ENCODE measurements at places on chromosomes 2 and 18.

- DNase-seq, result no peak
These were observed 42.0 kb downstream of the CTNNA2 start for GRCh38 chr2:79554899-79555298.

DNA sequence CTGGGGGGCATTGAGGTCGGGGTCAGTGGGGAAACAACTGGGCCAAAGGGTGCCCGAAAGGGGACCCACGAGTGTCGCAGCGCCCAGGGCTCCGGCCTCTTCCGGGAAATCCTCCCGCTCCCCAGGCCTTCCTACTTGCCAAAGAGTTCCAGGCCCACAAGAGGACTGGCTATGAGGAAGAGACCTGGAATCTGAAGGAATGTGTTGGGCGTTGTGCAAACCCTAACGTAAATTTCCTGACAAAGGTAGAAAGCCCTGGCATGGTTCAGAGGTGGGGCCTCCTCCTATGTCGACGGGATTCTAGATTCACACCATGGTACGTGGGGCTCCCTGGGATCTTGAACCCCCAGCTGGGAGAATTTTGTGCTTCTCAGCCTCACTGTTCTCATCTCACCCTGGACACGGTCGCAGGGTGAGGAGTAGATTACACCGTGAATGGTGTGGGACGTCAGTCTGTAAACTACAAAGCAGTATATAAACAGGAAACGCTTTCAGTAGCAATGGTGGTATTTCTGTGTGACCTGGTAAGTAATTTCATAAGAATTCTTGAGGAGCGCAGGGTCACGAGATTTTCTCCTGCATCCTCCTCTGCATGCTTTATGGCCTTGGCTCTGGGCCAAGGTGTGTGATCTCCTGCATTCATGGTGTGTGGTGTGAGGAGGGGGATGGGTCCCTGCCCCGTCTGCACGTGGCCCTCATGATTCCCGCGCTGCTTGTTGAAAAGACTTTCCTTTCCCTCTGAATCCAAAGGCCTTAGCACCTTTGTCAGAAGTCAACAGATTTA is 868 bp downstream of the HSBP1L1 start:
- DNase-seq, result no peak

GRCh38 chr2:101431486-101431885 is 43.4 kb downstream of the RFX8 start:
- DNase-seq, result no peak

DNA sequence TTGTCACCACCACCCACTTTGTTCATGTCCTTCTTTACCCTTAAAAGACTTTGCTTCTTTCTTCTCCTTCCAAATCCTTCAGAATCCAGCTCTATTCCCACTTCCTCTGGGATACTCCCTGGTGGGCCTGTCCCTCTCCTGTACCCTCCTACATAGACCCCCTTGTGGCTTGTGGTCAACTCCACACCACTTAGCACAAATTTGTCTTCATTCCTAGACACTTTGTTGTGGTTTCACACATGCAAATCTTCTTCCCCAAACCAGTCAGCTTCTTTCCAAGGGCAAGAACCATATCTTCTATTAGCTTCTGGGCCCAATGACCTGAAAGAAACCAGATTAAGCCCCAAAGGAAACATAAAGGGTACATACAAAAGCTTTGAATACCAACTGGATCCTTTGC is 342.4 kb downstream of the TNS1 start:
- no peak for DNase-seq

GRCh38 chr18:7116792-7117389 is 706 bp downstream of the LAMA1 start:
- DNase-seq, result no peak

DNA sequence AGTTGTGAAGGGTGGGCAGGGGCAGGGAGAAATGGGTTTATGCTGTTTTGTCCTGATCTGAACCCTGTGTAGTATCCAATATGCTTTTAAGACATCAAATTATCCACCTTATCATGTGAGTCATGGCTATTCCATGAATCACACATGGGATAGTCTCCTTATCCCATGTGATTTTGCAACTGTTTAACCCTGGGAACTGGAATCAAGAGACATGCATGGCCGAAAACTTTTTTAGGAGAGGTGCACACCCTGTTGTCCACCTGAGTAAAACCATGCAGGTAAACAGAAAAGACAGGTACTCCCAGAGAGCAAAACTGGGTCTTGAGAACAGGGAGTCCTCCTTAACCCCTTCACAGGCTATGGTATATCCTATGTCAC is 490.6 kb upstream of the HS6ST1 start:
- no peak for DNase-seq

DNA sequence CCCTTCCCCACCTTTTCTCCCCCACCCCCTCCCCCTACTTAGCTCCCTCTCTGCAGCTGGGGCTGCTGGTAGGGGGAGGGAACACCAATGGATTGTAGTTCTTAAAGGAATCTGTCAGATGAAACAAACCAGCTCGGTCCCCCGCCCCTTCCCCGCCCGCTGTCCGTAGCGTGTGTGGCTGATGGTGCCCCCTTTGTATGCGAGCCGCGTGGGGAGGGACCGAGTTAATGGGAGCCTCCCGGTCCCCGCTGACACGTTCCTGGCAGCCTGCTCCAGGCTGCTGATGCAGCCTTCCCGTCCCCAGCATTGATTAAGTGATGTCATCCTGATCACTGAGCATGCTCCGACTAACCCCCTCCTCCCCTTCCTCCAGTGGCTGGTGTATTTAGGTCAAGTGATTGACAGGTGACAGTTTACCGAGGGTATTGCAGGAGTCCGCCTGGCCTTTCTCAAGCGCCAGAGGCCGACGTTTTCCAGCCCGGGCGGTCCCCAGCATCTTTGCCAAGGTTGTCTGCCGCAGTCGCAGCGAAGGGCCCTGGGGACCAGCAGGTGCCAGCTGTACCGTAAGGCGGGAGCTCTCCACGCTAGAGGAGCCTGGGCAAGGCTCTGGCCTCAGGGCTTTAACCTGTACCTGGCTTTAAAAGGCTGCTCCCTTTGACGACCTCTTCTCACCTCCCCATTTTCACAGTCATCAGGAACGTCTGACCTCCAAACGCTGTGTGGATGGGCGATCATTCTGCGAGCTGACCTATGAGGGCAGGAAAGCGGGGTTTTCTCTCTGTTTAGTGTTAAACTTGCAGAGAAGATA is 1.8 kb downstream of the KIF5C start:
- peak; percentile 20 for DNase-seq

GRCh38 chr2:108776475-108776874 is 10.1 kb upstream of the CCDC138 start:
- DNase-seq, result no peak

DNA sequence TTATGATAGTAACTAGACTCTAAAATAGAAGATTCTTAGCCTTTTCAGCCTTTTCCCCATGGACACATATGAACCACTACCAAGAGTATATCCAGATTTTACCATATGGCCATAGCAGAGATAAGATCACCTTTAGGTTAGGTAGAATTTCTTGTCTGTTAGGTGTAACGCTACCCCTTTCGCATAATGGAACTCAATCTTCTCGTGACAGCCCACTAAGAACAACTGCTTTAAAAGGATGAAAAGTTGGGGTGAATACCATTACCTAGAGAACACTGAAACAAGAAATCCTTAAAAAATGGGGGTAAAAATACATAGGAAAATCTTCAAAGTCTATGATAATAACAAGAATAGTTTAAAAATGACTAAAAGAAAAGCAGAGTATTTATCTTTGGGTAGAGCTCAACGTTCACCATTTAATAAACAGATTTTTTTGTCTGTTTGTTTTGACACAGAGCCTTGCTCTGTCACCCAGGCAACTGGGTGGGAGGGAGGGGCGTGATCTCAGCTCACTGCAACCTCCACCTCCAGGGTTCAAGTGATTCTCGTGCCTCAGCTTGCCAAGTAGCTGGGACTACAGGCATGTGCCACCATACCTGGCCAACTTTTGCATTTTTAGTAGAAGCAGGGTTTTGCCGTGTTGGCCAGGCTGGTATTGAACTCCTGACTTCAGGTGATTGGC is 67.2 kb downstream of the VIL1 start:
- no peak for DNase-seq

DNA sequence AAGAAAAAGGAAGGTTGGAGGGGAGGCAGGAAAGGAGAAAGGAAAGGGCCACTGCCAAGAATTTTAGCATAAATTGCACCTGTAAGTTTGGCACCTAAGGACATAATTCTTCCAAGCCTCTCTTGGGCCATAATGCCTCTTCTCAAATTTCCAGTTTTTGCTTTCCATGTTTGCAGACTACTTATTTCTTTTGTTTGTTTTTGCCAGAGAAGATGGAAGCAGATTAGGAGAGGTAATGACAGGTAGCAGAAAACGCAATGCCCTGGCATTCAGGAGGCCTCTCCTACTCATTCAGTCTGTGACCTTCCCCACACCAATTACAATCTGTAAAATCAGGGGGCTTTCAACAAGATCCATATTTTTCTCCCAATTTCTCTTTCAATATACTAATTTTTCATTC is 56.8 kb downstream of the MRPL33 start:
- DNase-seq, result no peak

DNA sequence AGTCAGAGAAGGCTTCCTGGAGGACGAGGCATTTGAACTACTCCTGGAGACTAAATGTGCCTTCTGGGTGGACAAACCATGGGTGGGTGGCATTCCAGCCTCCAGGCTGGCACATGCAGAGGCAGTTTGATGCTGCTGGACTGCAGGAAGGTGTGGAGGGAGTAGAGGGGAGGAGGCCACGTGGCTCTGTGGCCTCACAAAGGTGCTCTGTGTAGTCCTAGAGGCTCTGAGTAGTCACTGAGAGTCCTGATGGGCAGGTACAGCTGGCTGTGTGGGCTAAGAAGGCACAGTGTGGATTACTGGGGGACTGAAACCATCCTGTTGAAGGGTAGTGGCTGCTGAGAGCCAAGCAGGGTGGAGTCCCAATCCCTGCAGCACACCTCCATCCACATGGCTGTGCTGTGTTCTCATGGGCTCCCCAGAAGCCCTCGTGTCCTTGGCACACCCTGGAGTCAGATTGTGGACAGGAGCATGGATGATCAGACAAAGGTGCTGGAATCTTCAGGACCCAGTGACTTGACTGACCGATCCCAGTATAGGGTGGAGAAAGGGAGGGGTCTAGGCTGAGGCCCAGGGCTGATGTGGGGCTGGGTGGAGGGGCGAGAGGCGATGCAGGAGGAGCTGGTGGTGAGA is 87.4 kb upstream of the HS6ST1 start:
- DNase-seq, result no peak

DNA sequence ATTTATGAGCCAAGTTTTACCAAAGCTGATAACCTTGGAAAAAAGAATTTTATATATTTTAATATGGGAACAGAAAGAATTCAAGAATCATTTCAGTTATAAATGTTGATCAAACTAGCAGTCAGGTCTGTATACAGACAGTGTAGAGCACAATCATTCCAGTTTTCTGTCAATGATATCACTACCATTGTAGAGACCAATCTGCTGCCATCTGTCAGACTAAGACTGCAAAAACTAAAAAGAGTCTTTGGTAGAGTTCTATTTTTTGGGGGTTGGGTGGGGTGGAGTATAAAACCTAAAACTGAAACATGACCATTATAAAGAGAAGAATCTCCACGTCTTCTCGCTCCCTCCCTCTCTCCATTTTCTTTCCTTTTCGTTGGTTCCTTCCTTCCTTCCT is 204.7 kb upstream of the UBE2E3 start:
- no peak for DNase-seq

- no peak for DNase-seq
These were observed at the start of gene LYPD6 for GRCh38 chr2:149330127-149331022. Gene LYPD6 (plus strand): TSS chr2:149330587. CDS start chr2:149437709, 107,122 bp downstream.

GRCh38 chr2:1605102-1606045 is 138.9 kb downstream of the PXDN start:
- DNase-seq, result no peak

DNA sequence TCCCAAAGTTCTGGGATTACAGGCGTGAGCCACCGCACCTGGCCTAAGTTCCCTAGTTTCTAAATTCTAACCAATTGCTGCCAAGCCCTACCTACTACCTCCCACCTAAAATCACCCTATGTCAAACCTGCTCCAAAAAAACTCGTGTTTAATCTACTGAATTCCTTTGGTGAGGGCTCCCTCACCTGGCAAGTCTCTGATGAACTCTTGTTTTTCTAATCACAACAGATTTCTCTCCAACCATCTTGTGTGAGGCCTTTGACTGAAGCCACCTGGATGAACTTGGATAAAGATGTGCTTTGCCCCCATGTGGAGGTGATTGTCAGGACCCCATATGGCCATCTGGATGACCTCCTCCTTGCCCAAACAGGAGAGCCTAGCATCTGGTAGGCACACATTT is 17.4 kb upstream of the SLC35G4 start:
- DNase-seq, result no peak

DNA sequence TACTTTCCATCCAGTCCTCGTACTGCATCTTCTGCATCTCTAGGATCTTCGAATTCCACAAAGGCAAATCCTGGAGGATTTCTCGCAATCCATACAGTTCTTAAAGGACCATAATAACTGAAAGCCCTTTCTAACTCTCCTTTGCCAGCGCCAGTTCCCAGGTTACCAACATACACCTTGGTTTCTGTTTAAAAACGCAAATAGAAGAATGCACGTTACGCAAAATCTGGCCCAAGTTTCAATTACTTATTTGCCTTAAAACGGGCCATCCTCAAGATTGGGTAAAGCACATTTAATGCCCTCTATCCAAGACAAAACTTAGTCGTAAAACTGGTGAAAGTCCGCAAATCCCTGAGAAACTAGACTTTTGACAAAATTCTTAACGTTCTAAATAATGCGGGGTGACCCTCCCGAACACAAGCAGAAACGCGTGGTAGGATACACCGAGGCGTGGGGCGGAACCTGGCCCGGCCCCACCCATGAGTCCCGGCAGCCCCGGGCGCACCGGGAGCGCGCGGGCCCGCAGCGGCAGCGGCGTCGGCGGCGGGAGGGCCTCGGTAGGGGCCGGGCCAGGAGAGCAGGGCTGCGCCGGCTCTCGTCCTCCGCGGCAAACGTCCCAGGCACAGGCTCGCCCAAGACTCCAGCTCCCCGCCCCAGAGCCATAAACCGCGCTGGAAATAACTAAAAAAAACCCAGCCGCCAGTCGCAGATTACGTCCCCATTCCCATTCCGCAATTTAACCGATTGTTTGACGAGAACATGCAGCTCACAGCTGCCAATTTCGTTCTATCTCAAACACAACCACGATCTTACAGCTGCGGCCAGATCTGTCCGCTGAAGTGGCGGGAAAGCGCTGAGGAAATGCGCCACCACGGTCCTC is 910 bp downstream of the SRSF7 start:
- DNase-seq, result peak; percentile 28

GRCh38 chr2:16642088-16642487 is 23.5 kb downstream of the CYRIA start:
- DNase-seq, result no peak

DNA sequence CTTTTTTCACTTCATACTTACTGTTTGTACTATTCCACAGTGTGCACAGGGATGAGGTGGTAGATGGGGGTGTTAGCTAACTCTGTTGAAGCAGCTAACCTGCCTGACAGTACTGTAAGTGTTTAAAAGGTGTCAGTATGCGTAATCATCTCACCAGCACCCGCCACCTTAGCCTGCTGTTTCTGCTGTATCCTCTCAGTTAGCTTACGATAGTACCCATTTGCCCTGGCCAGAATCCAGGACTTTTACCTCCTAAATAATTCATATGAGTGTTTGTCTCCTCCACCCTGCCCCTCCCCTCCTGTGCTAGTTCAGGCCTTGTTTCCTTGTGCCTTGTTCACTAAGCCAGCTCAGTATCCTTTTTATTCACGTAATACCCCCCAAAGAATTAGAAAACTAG is 34.2 kb downstream of the TRAPPC12 start:
- no peak for DNase-seq
